ENCODE measurements at places on chromosomes 7 and 10. TPM values are rescaled to one million over a fixed set of nuclear protein-coding genes. Genes with fewer than 3 reads are reported as not detected.

DNA sequence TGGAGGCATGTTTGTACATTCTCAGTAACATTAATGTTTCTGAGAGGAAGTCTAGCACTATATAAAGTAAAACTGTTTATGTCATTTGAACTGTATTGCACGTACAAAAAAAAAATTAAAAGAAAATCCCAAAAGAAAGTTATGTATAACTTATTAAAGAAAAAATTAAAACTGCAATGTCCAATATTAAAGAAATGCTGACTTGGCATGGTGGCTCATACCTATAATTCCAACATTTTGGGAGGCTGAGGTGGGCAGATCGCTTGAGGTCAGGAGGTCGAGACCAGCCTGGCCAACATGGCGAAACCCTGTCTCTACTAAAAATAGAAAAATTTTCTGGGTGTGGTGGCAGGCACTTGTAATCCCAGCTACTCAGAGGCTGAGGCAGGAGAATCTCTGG, 178.7 kb upstream of the VIPR2 start:
- DNase-seq = no peak

DNA sequence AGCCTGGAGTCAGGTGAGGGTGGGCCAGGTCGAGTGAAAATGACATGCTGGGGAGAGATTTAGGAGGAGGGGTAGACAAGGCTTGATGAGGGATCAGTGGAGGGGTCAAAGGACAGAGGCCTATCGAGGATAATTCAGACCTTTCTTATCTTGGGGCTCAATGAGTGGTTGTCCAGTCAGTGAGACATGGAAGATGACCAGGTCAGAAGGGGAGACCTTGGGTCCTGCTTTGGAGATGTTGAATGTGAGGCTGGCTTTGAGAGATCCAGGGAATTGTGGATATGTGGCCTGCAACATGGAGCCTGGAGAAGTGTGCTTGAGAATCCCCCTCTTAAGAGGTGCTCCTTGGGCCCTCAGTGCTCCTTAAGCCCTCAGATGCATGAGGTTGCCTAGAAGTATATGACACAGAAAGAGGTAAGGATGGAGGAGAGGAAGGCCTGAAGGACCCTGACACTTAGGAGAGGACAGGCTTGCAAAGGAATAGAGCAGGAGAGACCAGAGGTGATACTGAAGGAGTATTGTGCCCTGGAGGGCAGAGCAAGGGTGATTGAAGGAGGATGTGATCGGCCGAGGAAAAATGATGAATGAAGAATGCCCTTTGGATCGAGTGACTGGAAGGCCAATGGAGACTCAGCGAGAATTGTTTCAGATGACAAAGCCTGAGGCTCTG, 129.8 kb upstream of the GPR26 start:
- DNase-seq = no peak

GPR85 gene
- total RNA-seq = not detected

- no peak for DNase-seq
Observed at GRCh38 chr7:116810267-116811116, 51.9 kb upstream of the CAPZA2 start.

- no peak for DNase-seq
Observed at GRCh38 chr7:147833970-147834369, 756.6 kb upstream of the C7orf33 start.

DNA sequence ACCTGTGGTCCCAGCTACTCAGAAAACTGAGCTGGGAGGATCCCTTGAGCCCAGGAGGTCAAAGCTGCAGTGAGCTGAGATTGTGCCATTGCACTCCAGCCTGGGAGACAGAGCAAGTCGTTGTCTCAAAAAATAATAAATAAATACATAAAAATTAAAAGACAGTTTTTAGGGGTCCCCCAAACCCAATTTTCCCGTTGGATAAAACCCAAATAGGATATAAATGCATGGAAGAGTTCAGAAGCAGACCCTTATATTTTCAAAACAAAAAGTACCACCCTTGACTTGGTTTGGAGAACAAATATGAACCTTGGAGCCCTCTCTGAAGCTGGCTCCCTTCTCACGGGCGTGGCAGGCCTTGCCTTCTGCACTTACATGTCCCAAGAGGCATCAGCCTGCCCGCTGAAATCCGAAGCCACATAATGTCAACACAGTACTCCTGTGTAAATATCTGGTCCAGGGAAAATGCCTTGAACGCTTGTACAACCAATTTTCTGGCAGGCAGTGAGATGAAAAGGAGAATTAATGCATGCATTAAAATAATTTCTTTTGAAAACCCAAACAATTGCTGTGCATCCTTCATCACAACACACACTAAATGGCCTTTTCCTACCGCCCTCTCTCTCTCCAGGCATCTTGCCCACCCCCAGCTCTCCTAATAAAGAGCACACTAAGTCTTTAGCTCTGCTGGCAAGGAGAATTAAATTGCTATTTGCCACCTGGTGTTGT, 46.4 kb upstream of the PARD3 start:
- DNase-seq = no peak

- DNase-seq = no peak
Observed at GRCh38 chr10:48377751-48378530, 71.5 kb downstream of the MAPK8 start.

CCDC172 gene
- not detected for total RNA-seq

ICA1 gene
- total RNA-seq = 0.94 TPM

GRCh38 chr10:8026349-8027259, 27.9 kb upstream of the GATA3 start:
- DNase-seq = no peak

- peak; percentile 28 for DNase-seq
Observed at GRCh38 chr10:76311752-76312636, 880.6 kb downstream of the LRMDA start.

ACTL6B gene
- not detected for total RNA-seq

- DNase-seq = no peak
Observed at GRCh38 chr7:43394441-43395130, 188.3 kb upstream of the STK17A start.

- DNase-seq = no peak
Observed at GRCh38 chr7:81150951-81151361, 232.1 kb upstream of the SEMA3C start.

DNA sequence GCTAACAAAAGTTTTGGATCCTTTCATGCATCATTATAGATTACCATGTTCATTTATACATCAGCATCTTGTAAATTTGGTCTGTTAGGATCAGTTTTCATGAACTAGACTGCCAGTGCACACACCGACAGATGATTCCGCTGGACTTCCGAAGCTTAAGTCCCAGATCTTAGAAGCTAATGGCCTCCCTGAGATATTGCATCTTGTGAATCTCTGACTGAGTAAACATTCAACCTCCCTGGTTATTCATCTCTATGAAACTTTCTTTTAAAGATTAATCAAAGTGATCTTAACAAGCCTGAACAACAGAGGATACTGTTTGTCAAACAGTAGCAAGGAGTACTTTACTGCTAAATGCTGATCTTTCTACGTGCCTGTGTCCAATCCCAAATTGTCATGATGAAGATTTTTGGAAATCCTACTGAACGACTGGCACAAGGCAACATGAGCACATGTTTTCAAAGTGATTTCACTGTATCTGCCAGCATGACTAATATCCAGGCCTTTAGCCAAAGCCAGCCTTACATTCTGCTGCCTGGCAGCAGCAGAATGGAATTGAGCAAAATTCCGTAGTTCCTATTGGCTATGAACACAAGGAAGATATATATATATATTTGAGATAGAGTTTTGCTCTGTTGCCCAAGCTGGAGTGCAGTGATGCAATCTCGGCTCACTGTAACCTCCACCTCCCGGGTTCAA, 91.3 kb upstream of the ANK3 start:
- no peak for DNase-seq

SGPL1 gene
- total RNA-seq = 14.8 TPM

DNA sequence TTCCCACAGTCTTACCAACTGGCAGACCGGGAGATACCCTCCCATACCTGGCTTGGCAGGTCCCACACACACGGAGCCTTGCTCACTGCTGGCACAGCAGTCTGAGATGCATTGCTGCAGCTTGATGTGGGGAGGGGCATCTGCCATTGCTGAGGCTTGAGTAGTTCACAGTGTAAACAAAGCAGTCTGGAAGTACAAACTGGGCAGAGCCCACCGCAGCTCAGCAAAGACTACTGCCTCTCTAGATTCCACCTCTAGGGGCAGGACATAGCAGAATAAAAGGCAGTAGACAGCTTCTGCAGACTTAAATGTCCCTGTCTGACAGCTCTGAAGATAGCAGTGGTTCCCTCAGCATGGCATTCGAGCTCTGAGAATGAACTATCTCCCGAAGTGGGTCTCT, 69.6 kb upstream of the RELN start:
- no peak for DNase-seq

DNA sequence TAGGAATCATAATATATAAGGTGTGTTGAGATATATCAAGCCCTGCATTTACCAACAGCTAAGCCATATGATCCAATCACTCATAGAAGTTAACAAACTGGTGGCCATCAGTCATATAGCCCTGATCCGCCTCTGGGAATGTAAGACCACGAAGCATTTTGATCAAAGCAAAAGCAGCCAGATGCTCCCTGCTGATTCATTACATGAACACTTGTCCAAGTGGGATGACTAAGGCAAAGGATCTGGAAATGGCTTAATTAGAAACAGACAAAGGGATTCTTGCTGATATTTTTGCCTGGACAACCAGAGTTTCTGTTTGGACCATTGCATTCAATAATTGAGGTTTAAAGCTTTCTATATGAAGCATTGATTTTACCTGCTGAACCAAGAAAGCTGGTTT, 535.5 kb downstream of the GPAM start:
- no peak for DNase-seq

DNA sequence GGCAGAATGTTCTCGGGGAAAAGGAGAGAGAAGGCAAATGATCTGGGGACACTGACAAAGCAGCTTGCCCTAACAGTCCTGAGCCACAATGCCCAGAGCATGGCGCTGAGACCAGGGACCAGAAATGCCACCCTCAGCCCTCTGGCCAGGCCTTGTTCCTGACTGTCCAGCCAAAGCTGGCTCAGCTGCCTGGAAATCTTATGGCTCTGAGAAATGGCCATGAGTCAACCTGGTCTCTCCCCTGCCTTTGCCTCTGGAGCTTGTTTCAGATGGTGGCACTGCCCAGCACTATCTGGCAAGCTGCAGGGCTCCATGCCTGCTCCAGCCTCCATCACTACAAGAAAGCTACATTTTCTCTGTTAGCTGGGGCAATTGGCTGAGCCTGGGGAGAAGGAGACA, 90.5 kb upstream of the PLXNA4 start:
- DNase-seq = no peak

ANKRD61 gene
- total RNA-seq = not detected

DNA sequence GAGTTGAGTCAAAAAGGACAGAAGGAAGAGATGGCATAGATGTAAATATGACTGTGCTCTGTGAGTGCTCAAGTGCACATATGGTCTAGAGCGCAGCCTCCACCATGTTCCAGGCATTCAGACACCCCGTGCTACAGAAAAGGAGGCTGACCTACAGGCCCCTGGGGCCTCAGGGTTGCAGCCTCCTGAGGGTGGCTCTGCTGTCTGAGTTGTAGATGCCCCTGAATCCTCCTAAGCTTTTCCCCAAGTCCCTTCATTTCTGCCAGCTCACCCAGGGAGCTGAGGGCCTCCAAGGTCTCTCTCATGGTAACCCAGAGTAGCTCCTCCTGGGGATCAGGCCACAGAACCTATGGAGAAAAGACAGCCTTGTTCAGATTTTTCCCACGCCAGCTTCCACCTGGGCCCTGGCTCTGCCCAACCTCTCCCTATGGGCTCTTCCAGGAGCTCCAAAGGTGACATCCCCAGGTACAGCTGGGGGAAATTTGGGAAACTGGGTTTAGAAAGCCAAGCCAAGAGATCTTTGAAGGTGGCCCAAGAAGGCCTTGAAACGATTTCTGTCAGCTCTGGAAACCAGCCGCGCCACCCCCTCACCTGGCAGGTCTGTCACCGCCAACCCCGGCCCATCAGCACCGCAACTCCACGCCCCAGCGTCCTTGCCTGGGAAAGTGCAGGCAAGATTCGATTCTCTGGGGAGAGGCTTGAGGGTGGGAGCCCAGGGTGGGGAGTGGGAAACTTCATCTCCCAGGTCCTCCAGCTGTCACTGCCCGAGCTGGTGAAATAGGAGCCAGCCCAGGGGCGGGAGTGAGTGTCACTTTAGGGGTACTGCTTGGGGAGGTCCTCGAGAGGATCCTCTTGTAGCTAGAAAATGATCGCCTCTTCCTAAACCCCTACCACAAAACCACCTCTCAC, 2.4 kb downstream of the ZNF467 start:
- peak; percentile 13 for DNase-seq

DNA sequence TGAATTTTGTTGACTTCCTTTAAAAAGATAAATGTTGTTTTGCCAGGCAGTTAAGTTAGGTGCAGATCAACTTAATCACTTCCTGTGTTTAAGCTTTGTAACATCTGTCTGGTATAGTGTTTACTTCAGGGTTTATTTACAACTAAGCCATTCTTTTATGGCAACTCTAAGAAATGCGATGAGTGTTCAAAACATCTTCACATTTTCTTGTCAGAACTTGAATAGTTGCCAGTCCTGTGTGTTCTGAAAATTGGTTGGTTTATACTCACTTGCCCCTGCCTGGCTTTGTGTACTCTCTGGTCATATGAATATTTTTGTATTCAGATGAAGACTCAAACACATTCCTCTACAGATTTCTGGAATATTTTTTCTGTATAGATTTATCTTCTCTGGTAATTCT, 327.2 kb downstream of the MDFIC start:
- no peak for DNase-seq
